H1 (cell line): ENCODE measurements at places on chromosomes 11 and 22. TPM values are rescaled to one million over a fixed set of nuclear protein-coding genes. Genes with fewer than 3 reads are reported as not detected.

GRCh38 chr11:29300420-29300819, 716.4 kb downstream of the KCNA4 start:
- no peak overlapping the region for H3K4me3 ChIP-seq
- H3K36me3 ChIP-seq: no peaks in the 10 kb centered on the region
- H3K4me1 ChIP-seq: no peaks in the 10 kb centered on the region
- DNase-seq: no peak
- no peak overlapping the region for H3K27ac ChIP-seq

GRCh38 chr11:72144807-72145565, 9.5 kb downstream of the FOLR3 start:
- no peak overlapping the region for H3K4me3 ChIP-seq
- no peak for DNase-seq
- no peaks in the 10 kb centered on the region for H3K27me3 ChIP-seq
- no peak overlapping the region for H3K27ac ChIP-seq
- no peaks in the 10 kb centered on the region for H3K36me3 ChIP-seq
- H3K4me1 ChIP-seq: no peaks in the 10 kb centered on the region

- H3K27me3 ChIP-seq: peaks cover 5% of the 10 kb centered on the region
- H3K4me3 ChIP-seq: no peak overlapping the region
- H3K36me3 ChIP-seq: no peaks in the 10 kb centered on the region
- DNase-seq: no peak
- H3K4me1 ChIP-seq: no peaks in the 10 kb centered on the region
Measured at GRCh38 chr22:23353004-23353403, 172.7 kb downstream of the BCR start.

DNA sequence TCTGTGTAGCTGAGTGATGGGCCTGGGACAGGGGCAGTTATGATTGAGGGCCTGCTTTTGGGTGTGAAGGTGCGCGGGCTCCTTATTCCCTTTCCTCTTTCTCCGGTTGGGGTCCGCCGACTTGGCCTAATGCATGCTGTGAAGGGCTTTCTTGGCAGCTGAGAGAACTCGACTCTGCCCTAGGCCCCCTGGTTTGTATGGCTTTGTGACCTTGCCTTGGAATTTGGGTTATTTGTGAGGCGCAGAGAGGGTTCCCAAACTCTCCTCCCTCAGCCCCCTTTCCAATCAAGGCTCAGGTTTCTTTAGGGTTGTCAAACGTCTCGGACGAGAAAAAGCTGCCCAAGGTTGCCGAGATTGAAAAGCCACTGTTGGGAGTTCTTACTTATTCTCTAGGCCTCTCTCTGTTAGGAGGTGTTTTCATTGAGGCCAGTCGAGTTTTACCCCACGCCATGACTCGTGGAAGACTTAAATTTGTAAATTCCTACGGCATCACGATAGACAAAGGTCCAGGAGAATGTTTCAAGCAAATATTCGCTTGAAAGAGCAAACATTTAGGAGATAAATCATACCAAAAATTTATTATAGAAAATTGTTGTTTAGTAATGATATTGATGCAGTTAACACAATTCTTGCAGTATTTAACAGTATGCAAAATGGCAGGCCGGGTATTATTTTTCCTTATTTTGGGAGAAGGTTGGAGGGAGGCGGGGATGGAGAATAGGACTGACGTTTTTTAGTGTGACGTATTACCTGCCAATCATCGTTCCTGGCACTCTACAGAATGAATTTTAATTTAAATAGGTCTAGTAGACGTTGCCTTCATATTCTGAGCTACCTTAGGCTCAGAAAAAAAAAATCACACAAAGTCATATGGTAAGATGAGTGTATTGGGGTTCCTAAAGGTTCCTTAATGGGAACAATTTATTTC, 689 bp downstream of the PDHX start:
- no peak for DNase-seq
- peak overlapping the region; percentile 93 for H3K4me3 ChIP-seq
- H3K27ac ChIP-seq: peak overlapping the region; percentile 95
- H3K4me1 ChIP-seq: peaks cover 3% of the 10 kb centered on the region; the same call in 1 of the 2 replicates

- no peaks in the 10 kb centered on the region for H3K36me3 ChIP-seq
- H3K27me3 ChIP-seq: peaks cover 3% of the 10 kb centered on the region; the same call in 1 of the 2 replicates
- no peak overlapping the region for H3K4me3 ChIP-seq
- H3K27ac ChIP-seq: no peak overlapping the region
Measured at GRCh38 chr11:118353084-118353710, 6.2 kb upstream of the UBE4A start.

DNA sequence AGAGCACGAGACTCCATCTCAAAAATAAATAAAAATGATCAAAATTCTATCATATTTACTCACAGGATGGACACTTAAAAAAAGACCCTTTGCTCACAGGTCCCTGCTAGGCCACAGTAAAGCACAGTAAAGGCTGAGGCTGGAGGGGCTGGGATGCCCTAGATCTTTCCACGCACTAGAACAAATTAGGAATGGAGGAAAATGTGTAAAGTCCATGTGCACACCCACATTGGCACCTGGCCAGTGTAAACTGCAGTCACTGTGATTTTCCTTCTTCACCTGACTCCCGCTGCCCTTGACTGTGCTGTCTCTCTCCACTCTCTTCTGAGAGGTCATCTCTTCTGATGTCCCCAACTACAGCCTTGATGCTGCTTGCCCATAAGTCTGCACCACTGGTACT, 195.5 kb downstream of the EFCAB6 start:
- H3K4me3 ChIP-seq: no peak overlapping the region
- no peak for DNase-seq
- no peaks in the 10 kb centered on the region for H3K36me3 ChIP-seq
- no peaks in the 10 kb centered on the region for H3K27me3 ChIP-seq
- no peak overlapping the region for H3K27ac ChIP-seq

DNA sequence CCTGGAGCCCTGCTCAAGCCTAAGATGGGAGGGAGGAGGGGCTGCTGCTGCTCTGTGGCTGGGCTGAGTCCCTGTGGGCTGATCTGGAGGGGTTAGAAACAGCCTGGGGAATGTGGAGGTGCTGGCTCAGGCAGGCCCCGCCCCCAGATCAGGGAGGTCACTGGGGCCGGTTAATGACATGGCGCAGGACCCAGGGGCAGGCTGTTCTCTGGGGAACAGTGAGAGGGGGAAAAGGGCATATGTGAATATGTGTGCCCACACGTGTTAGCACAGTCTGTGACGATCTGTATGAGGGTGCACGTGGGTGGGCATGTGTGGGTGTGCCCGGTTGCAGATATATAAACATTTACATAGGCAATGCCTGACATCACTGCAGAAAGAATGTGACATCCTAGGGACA, 143.5 kb downstream of the MIAT start:
- no peaks in the 10 kb centered on the region for H3K36me3 ChIP-seq
- no peak for DNase-seq
- no peak overlapping the region for H3K27ac ChIP-seq
- peaks cover 10% of the 10 kb centered on the region for H3K4me1 ChIP-seq
- H3K4me3 ChIP-seq: no peak overlapping the region

DNA sequence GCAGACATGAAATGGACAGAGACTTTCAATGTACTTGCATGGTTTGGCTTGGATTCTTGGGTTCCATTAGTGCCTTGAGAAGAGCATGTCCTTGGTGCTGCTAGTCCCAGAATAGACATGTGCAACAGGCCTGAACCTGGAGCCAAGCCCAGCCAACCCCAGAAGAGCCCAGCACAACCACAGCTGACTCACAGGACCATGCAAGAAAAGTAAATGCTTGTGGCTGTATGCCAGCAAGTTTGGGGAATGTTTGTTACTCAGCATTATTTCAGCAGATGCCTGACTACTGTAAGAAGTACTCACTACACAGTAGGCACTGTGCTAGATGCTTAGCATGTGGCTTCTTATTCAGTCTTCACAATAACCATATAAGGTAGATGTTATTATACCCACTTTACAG, 39.2 kb upstream of the HMGXB4 start:
- no peak for DNase-seq
- H3K27ac ChIP-seq: no peak overlapping the region
- no peaks in the 10 kb centered on the region for H3K36me3 ChIP-seq
- H3K27me3 ChIP-seq: no peaks in the 10 kb centered on the region

The FGF4 gene
- polyA plus RNA-seq: 0.57 and 1.3 TPM in 2 replicates

The UBQLNL gene
- polyA plus RNA-seq: 0.22 and 0.35 TPM in 2 replicates
